ENCODE measurements at places on chromosomes 3 and 15. TPM values are rescaled to one million over a fixed set of nuclear protein-coding genes. Genes with fewer than 3 reads are reported as not detected.

DNA sequence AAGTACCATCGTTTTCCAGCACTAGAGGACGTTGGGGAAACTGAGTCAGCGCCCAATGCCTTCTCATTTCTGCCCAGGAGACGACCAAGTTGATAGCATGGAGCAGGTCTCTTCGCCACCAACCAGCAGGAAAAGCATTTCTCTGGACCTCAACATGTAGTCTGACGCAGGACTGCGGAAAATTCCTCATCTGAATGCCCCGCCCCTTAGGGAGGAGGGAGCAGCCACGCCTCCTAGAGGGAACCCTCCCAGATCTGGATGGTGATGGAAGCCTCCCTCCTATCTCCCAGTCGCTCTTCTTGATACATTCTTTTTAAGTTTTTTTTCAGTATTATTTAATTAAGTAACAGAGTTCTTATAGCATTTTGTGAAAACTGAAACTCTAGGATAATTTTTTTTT, 17.4 kb upstream of the MINDY4B start:
- H3K27ac ChIP-seq = no peak overlapping the region
- no peak overlapping the region for H3K4me3 ChIP-seq
- DNase-seq = no peak

DNA sequence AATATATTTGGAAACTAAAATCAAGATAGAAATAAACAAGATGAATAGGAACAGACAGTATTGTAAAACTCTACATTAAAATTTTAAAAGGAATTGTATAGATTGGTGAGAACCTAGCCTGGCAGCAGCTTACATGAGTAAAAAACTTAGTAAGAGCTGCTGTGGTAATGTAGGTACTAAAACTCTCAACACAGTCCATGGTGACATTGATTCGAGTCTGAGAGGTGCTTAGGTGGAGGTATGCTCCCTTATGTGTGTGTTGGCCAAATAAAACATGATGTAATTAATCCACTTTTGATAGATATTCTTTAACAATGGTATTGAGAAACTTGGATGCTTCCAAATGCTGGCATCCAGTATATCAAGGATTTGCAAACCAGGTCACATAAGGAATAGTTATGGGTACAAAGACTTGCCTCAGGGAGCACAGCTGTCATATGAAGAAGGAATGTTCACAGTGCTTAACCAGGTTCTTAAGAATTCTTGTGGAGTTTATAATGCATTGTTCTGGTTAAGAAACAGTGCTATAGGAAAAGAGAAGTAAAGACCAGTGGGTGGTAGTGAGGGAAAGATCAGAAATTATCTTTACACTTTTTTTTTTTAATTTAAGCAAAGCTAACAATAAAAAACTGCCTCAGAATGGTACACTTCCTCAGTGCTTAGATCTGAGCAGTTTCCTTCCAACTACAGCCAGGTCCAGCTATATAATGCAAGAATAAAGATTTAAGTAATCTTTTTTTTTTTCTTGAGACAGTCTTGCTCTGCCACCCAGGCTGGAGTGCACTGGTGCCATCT, 24.6 kb upstream of the IL20RB start:
- no peak overlapping the region for H3K27ac ChIP-seq
- peaks cover 3% of the 10 kb centered on the region for H3K36me3 ChIP-seq
- H3K4me1 ChIP-seq = no peaks in the 10 kb centered on the region

DNA sequence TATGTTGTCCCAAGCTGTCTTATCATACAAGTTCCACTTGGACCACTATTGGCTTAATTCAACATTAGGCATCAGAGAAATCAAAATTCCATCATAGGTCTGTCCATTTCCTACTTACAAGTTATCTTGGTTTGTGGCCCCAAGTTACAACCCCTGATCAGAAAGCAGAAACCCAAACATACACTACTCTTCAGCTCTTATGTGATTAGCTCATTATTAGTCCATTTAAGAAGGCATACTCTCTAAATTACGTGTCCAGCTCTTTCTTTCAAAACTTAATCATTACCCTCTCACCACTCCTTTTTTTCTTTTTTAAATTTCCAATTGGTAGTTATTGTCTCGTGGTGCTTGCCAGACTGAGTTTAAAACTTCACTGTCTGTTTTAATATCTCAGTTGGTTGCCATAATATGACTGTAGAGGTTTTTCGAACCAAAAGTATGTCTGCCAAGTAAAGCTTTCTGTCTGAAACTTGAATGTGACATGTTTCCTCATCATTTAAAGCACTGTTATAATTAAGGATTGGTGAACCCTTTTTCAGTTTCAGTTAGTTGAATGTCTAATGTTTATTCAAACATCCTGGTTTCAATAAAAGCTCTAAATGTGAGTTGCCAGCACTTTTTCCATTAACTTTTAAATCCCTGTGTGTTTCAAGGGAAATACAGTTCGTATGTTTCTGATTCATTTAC, 150.3 kb downstream of the SAMMSON start:
- no peaks in the 10 kb centered on the region for H3K27me3 ChIP-seq
- no peak overlapping the region for H3K27ac ChIP-seq
- H3K36me3 ChIP-seq = no peaks in the 10 kb centered on the region
- DNase-seq = no peak

GRCh38 chr15:96274698-96275097, 55.8 kb upstream of the NR2F2 start:
- no peak overlapping the region for H3K27ac ChIP-seq
- peaks cover 4% of the 10 kb centered on the region for H3K36me3 ChIP-seq
- H3K4me1 ChIP-seq = no peaks in the 10 kb centered on the region
- DNase-seq = no peak

DNA sequence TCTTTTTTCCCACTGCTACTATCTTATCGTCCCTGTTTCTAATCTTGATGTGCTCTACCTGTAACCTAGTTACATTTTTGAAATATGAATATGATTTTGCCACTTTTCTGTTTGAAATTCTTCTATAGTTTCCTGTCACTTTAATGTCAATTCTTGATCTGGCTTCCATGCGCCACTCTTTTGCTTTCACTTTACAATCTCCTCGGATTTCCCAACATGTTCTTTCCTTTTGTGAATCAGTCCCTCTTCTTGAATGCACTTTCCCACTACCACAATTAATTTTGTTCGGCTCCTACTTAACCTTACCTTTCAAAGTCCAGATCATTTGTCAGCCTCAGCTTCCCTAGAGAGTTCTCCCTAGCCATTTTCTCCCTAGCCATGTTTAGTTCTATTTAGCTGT, 8.3 kb downstream of the TIMMDC1 start:
- no peak overlapping the region for H3K27ac ChIP-seq
- H3K4me1 ChIP-seq = no peaks in the 10 kb centered on the region
- H3K36me3 ChIP-seq = peaks cover 44% of the 10 kb centered on the region
- H3K27me3 ChIP-seq = no peaks in the 10 kb centered on the region
- DNase-seq = no peak
- no peak overlapping the region for H3K4me3 ChIP-seq

- H3K27me3 ChIP-seq = no peaks in the 10 kb centered on the region
- no peak overlapping the region for H3K27ac ChIP-seq
- no peak for DNase-seq
- H3K4me3 ChIP-seq = no peak overlapping the region
- no peaks in the 10 kb centered on the region for H3K4me1 ChIP-seq
Observed at GRCh38 chr15:41523097-41523496, 9.5 kb upstream of the LTK start.

- no peaks in the 10 kb centered on the region for H3K27me3 ChIP-seq
- peaks cover 4% of the 10 kb centered on the region for H3K4me1 ChIP-seq
- no peak for DNase-seq
- no peaks in the 10 kb centered on the region for H3K36me3 ChIP-seq
- H3K27ac ChIP-seq = peak overlapping the region; percentile 82
Observed at GRCh38 chr3:49803465-49804140, 542 bp downstream of the INKA1 start.

DNA sequence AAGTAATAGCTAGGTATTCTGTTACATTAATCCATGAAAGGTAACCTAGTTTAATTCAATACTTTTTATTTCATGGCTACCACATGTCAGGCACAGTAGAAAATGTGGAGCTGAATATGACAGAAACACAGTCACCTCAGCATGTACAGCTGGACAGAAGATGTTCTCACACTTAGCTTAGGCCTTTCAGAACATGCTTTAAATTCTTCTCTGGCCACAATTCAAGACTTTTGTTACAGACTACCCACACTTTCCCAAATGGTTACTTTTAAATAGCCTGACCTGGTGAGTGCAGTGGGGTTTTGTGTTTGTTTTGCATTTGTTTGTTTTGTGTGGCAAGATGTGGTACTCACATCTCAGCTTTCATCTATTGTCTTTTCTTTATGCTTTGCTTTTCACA, 1079.5 kb downstream of the IGSF11 start:
- no peaks in the 10 kb centered on the region for H3K36me3 ChIP-seq
- H3K27ac ChIP-seq = no peak overlapping the region

DNA sequence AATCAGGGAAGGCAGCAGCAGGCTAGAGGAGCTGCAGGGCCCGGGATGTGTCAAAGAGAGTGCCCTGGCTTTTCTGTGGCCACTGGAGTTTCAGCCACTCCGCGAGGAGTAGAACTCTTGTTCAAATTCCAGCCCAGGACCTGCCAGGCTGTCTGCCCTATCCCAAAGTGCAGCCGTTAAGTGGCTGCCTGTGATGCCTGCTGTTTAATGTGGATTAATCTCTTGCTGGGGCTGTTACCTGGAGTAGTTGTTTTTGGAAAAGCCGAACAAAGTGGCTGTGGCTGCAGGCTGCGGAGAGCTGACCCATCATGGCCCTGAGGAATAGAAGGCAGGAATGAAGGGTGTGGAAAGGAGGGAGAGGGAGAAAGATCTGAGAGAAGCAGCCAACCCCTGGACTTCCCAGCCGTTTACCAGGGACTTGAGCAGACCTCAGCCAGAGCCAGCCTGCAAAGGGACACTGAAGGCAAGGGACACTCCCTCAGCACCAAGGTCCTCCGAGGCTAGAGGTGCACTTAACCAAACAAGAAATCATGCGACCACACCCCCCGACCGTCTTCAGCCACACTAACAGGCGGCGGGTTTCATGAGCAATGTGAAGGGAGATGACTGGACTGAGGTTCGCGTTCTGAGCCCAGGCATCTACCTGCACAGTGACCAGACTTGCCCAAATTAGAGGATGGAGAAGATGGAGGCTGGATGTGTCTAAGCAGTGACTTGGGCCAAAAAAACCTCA, 4.7 kb downstream of the CDAN1 start:
- DNase-seq = no peak
- peaks cover 26% of the 10 kb centered on the region for H3K36me3 ChIP-seq

The CLDN1 gene
- 86.0 TPM for total RNA-seq

GRCh38 chr3:159486580-159486979, 502.1 kb upstream of the IL12A start:
- H3K27me3 ChIP-seq = no peaks in the 10 kb centered on the region
- no peak overlapping the region for H3K27ac ChIP-seq
- H3K4me3 ChIP-seq = no peak overlapping the region
- H3K36me3 ChIP-seq = no peaks in the 10 kb centered on the region
- DNase-seq = no peak

GRCh38 chr3:178194539-178194938, 341.7 kb upstream of the KCNMB2 start:
- DNase-seq = no peak
- no peaks in the 10 kb centered on the region for H3K36me3 ChIP-seq
- no peak overlapping the region for H3K4me3 ChIP-seq
- H3K27me3 ChIP-seq = no peaks in the 10 kb centered on the region
- no peak overlapping the region for H3K27ac ChIP-seq
- H3K4me1 ChIP-seq = no peaks in the 10 kb centered on the region

The ISLR2 gene
- total RNA-seq = 1.1 TPM

GRCh38 chr3:126018545-126018944, 49.6 kb downstream of the ROPN1B start:
- no peaks in the 10 kb centered on the region for H3K36me3 ChIP-seq
- H3K27ac ChIP-seq = no peak overlapping the region
- no peak overlapping the region for H3K4me3 ChIP-seq
- H3K4me1 ChIP-seq = no peaks in the 10 kb centered on the region
- no peaks in the 10 kb centered on the region for H3K27me3 ChIP-seq
- no peak for DNase-seq

DNA sequence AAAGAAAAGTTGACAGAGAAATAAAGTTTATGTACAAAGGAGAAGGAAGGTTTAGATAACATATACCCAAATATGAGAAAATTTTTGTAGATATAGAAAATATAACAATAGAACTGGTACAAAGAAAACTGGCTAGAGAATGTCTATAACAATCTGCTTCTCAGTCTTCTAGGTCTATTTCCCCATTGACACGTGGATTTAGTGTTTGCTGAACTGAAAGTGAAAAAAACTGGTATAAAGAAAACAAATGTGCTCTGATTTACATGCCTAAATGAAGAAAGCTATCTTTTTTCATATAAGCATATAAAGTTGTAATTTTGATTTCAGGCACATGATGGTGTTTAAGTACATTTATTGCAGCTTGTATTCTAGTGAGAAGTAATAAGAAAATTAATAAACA, 9.8 kb downstream of the KCNMB2 start:
- no peaks in the 10 kb centered on the region for H3K4me1 ChIP-seq
- H3K27ac ChIP-seq = no peak overlapping the region
- no peak for DNase-seq
- no peak overlapping the region for H3K4me3 ChIP-seq

GRCh38 chr15:61764981-61765380, 295.3 kb downstream of the VPS13C start:
- peak; percentile 47 for DNase-seq
- H3K4me1 ChIP-seq = no peaks in the 10 kb centered on the region
- no peaks in the 10 kb centered on the region for H3K27me3 ChIP-seq
- no peak overlapping the region for H3K4me3 ChIP-seq
- no peaks in the 10 kb centered on the region for H3K36me3 ChIP-seq
- H3K27ac ChIP-seq = no peak overlapping the region

- H3K4me3 ChIP-seq = no peak overlapping the region
- no peaks in the 10 kb centered on the region for H3K4me1 ChIP-seq
- no peak overlapping the region for H3K27ac ChIP-seq
- H3K27me3 ChIP-seq = no peaks in the 10 kb centered on the region
Observed at GRCh38 chr3:68560728-68561127, 371.6 kb downstream of the TAFA4 start.

DNA sequence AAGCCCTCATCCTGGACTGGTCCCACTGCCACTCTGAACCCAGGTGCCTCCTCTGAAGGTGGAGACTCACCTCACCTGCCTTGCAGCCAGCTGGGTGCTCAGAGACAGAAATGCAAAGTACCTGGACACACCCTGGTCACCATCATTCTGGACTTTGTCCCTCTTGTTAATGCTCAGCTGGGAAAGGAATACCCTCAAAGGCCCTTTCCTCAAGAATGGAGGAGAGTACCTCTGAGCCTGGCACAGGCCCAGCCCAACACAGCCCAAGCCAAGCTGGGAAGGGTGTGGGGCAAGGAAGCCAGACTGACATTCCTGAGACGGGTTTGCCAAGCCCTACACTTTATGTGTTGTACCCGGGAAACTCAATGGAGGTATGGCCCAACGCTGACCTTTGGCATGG, 983 bp upstream of the ALAS1 start:
- H3K36me3 ChIP-seq = peaks cover 2% of the 10 kb centered on the region
- H3K4me3 ChIP-seq = peak overlapping the region; percentile 29
- no peak for DNase-seq
- peaks cover 17% of the 10 kb centered on the region for H3K4me1 ChIP-seq
- H3K27ac ChIP-seq = peak overlapping the region; percentile 51

- no peak for DNase-seq
- H3K36me3 ChIP-seq = no peaks in the 10 kb centered on the region
- no peaks in the 10 kb centered on the region for H3K4me1 ChIP-seq
- H3K27ac ChIP-seq = no peak overlapping the region
- no peak overlapping the region for H3K4me3 ChIP-seq
- H3K27me3 ChIP-seq = no peaks in the 10 kb centered on the region
Observed at GRCh38 chr3:54550221-54550977, 377.5 kb downstream of the LRTM1 start.

Measured in kidney (tissue), 22 donors.